ENCODE measurements at places on chromosomes 7 and 10.

DNA sequence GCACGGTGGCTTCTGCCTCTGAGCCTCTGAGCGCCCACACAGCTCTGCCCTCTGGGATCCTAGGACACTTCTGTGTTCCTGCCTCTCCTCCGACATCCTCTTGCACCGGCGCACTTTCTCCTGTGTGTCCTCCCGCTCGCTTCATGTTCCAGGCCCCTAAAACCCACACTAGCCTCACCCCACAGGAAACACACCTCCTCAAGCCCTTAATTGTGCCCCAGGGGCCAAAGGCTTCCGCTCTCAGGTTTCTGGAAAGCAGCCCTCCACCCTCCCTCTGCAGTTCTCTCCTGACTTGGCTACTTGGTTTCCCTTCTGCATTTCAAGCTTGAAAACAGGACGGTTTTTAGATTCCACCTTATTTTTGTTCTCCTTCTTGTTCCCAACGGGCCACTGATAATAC lies 7.3 kb downstream of the GFRA1 start:
- no peak for DNase-seq

- DNase-seq, result no peak
These were observed 10.9 kb downstream of the BPGM start for GRCh38 chr7:134657526-134657925.

DNA sequence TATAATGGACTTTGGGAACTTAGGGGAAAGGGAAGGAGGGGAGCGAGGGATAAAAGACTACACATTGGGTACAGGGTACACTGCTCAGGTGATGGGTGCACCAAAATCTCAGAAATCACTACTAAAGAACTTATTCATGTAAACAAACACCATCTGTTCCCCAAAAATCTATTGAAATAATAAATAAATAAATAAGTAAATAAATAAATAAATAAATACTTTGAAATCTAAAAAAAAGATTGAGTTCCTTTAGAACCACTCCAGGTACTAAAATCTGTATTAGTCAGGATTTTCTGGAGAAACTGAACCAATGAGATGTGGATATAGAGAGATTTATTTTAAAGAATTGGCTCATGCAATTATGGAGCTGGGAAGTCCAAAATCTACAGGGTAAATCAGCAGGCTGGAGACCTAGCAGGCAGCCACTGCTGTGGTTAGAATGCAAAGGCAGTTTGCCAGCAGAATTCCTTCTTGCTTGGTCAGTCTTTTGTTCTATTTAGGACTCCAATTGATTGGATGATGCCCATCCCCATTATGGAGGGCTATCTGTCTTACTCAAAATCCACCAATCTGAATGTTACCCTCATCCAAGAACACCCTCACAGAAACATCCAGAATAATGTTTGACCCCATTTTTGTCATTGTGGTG lies 8.9 kb downstream of the IGFBP1 start:
- no peak for DNase-seq

DNA sequence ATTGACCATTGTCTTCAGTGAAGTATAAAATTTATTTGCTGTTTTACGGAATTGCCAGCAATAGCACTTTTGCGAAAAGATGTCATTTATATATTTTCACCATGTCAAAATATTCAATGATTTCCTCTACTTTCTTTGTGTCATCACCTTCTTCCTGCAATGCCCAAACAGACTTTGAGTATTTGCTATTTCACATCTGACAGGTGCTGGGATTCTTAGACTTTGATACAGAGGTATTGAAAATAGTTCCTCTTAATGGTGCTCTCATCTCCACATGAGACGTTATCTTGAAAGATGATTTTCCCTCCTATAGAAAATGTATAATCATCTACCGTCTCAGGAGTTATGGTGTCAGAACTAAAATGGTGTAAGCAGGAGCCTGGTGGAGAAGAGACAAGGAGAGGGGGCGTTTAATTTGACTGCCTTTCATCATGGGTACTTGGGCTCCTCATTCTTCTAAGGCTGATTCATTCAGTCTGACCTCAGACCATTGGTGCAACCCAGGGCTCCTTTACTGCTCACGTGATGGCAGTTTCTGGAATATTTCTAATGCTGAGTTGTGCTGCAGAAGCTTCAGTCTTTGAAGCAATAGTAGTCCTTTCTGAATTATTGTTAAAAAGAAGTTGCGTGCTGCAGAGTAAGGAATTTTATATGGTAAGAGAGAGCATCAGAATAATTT lies 404.6 kb downstream of the PHTF2 start:
- no peak for DNase-seq

DNA sequence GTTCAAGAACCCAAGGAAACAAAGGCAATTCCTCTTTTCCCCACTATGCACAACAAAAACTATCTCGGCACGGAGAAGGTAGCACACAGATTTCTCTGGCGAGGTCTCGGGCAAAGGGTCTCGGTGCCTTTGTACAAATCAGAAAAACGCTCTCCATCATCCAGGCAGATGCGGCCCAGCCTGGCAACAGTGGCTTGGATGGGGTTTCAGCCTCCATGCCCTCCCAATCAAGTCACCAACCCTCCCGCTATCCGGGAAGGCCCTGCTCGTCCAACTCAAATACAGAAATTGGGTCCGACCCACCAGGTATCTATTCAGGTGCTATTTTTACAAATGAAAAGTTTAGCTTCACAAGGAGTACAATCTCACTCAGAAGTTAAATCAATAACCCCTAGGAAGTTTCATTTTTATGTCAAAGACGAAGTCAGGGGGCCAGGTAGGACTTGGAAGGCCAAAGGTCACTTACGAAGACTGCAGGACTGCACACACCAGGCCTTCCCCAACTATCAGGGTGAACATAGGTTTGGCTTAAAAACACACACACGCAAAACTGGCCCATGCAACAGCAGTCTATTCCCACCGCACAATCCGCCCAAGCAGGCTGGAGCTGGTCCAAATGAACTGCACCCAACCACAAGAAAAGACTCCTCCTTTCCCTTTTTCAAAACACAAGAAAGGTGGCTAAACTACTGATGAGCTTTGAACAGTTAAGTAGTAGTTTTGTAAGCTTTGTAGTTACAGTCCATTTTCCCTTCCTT lies 43.0 kb downstream of the GNA12 start:
- no peak for DNase-seq

DNA sequence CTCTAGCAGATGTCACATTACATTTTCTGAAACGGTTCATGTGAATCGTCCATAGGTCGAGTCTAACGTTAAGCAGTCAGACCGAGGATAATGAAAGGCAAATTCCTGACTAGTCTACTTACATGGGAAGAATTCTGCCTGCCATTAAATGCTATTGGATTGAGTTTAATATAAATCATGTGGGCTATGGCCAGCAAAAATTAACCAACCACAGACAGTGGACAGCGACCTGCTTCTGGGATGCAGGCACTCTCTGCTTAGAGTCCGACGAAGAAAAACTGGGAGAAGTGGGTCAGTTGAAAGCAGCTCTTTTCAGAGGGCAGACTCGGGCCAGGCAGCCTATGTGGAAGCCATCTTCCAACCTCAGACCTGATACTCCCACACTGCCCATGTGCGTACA lies 16.6 kb downstream of the PIP4K2A start:
- no peak for DNase-seq

GRCh38 chr7:95304990-95305389 lies 19.3 kb downstream of the PON1 start:
- DNase-seq, result no peak
